H1 (cell line): ENCODE measurements at places on chromosomes 2 and 18. TPM values are rescaled to one million over a fixed set of nuclear protein-coding genes. Genes with fewer than 3 reads are reported as not detected.

- DNase-seq: no peak
Measured at GRCh38 chr2:68434981-68435380, 32.1 kb downstream of the FBXO48 start.

The C2orf66 gene
- not detected in 2 replicates for polyA plus RNA-seq

DNA sequence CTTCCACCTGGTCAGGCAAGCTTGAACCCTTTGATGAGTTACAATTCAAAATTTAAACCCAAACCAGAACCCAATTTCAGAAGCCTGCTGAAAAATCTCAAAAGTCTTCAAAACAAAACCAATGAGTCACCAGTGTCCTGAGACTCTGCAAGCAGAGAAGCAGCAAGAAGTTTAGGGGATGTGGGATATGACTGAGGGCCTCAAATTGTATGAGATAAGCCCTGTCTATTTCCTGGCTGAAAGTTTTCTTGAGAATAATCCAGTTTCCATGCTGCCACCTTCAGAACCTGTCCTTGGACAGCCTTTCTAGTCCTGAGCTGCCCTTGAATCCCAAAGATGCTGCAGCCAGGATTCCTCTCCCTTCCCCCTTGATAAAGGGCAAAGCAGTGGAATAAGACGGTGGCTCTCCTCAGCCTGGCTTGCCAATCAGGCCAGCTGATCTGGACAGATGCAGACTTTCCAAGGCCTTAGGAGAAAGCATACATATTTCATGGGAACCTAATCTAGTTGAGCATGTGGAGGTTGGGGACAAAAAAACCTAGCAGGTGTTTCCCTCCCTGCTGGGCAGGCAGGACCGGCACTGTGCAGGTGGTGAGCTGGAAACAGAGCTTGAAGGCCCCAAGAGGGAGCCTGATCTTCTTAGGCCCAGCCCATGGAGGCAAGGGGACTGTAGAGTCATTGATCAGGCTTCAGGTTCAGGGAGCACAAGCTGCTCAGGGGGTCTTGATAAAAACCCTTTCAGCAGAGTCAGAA, 278.0 kb upstream of the MGAT5 start:
- DNase-seq: no peak

- no peak for DNase-seq
Measured at GRCh38 chr2:111691164-111691875, 192.7 kb downstream of the ANAPC1 start.

GRCh38 chr2:223930103-223930976, 14.8 kb downstream of the WDFY1 start:
- no peak for DNase-seq

GRCh38 chr2:55837073-55837472, 86.5 kb downstream of the EFEMP1 start:
- DNase-seq: peak; percentile 63

GRCh38 chr2:196131949-196132925, 39.1 kb downstream of the STK17B start:
- DNase-seq: no peak

The RALB gene
- 8.9 and 12.0 TPM in 2 replicates for polyA plus RNA-seq

- no peak for DNase-seq
Measured at GRCh38 chr2:101758001-101758400, 60.5 kb downstream of the MAP4K4 start.

GRCh38 chr2:182166841-182167240, 181.2 kb downstream of the PPP1R1C start:
- no peak for DNase-seq

The IL1R2 gene
- polyA plus RNA-seq: 0.06 TPM in 1 of 2 replicates, not detected in the other

- DNase-seq: no peak
Measured at GRCh38 chr2:196275646-196276352, 104.4 kb upstream of the STK17B start.

DNA sequence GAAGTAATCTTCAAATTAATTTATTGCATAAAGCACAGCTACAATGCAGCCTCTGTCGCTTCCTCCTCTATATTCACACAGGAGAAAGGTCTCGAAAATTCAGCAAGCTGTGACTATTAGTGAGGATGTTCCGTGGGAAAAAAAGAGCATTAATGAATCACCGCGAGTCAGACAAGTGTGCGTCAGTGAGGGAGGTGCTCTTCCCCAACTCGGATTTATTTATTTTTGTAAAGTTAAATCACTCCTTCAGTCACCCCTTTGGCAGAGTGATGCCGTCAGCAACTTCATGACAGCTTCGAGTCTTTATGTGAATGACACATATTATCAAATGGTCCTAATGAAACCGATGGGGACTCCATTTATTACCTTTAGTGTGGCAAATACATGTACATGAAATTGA, 648.9 kb upstream of the SALL3 start:
- no peak for DNase-seq

- no peak for DNase-seq
Measured at GRCh38 chr2:72276876-72277275, 129.2 kb upstream of the CYP26B1 start.

The KCNIP3 gene
- polyA plus RNA-seq: 0.33 and 0.53 TPM in 2 replicates

DNA sequence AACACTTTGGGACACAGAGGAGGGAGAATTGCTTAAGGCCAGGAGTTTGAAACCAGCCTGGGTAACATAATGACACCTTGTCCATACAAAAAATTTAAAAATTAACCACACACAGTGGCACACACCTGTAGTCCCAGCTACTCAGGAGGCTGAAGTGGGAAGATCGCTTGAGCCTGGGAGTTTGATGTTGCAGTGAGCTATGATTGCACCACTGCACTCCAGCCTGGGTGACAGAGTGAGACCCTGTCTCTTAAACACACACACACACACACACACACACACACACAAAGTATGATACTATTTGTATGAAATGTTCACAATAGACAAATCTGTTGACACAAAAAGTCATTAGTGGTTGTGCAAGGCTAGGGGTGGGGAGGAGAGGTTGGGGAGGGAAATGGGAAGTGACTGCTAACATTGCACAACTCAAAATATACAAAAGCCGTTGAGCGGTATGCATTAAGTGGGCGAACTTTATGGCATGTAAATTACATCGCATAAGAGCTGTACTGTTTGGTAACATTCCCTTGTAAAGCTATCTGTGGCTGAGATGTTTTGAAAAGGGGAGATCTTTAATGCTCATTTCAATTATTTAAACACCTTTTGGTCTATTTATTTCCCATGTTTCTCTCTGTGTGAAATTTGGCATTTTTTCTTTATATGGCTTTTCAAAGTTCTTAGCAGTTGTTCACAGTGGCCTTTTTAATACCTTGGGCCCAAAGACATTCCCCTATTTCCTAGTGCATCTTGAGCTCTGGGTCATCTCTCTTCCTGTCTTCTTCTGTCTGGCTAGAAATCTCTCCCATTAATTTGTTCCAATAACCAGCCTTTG, 58.9 kb upstream of the ZNF516 start:
- no peak for DNase-seq

GRCh38 chr2:133476286-133476685, 92.0 kb downstream of the NCKAP5 start:
- DNase-seq: no peak

The COLEC11 gene
- polyA plus RNA-seq: 0.58 and 0.80 TPM in 2 replicates

DNA sequence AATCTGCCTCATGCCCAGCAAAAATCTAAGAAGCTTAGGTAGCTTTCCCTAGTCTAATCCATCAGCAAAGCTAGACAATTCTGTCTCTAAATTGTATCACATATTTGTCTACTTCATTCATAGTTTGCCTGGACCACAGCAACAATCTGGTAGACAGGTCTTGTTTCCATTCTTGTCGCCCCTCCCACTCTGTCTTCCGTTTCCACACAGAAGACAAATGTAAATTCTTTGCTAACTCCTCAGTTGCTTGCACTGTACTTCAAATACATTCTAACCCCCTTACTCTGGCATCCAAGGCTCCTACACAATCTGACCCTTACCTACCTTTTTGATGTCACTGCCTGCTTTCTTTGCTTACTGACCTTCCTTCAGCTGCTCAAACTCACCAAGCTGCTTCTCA, 40.1 kb downstream of the THUMPD2 start:
- DNase-seq: no peak

- DNase-seq: no peak
Measured at GRCh38 chr2:168355779-168356476, 100.1 kb upstream of the CERS6 start.

The ERMN gene
- 0.02 and 0.11 TPM in 2 replicates for polyA plus RNA-seq

The CRYGC gene
- polyA plus RNA-seq: not detected in 2 replicates

DNA sequence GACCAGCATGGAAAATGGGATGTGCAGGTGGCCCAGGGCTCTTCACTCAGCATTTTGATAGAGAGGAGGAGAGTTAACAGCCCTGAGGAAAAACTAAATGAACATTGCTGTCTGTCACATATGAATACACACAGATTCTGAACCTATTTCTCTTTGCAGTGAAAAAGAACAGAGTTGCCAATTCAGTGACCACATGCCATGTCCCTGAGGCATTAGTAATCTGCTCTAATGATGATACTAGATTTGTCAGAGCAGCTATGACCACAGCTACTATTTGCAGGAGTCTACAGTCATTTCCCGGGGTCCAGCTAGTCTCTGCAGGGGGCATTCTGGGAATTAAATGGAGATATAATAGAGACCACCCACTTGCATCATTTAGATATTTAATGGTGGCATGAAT, 267.6 kb downstream of the TMX3 start:
- no peak for DNase-seq

The CLEC4F gene
- not detected in 2 replicates for polyA plus RNA-seq

The PPP4R1 gene
- 59.6 and 67.4 TPM in 2 replicates for polyA plus RNA-seq

- DNase-seq: no peak
Measured at GRCh38 chr2:67214585-67215185, 182.4 kb upstream of the ETAA1 start.

The ANKRD53 gene
- polyA plus RNA-seq: 0.53 and 0.70 TPM in 2 replicates

The ATP6V1C2 gene
- polyA plus RNA-seq: 0.29 and 0.36 TPM in 2 replicates

DNA sequence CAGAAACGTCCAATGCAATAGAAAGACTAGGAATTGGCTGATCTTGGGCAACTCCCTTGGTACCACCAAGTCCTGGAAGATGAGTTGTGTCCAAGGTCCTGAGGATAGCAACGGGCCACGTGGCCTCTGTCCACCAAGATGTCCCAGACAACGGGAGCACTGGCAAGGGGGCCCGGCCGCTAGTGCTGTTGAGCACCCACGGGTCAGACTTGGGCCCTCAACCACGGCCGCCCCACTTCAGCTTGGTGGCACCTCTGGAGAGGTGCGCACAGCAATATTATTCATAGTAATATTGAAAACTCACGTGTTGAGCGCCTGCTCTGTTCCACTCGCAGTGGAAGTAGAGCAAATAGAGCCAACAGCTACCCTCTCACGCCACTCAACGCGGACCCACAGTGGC, 19.0 kb downstream of the PASK start:
- no peak for DNase-seq

DNA sequence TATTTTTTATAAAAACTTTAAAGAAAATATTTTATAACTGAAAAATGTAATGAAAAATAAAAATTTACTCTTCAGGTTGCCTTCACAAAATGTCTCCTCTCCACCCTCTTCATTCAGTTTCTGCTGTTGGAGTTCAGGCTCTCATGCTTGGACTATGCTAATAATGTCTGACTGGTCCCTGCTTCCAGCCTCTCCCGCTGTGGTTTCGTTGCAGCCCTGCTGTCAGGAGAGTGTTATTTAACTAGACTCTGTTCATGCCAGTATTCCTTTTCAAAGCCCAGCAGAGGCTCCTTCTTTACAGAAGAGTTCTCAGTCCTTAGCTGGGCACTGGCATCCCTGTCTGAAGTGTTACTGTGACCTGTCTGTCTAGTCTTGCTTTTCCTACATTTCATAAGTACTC, 40.4 kb downstream of the CLIP4 start:
- no peak for DNase-seq

DNA sequence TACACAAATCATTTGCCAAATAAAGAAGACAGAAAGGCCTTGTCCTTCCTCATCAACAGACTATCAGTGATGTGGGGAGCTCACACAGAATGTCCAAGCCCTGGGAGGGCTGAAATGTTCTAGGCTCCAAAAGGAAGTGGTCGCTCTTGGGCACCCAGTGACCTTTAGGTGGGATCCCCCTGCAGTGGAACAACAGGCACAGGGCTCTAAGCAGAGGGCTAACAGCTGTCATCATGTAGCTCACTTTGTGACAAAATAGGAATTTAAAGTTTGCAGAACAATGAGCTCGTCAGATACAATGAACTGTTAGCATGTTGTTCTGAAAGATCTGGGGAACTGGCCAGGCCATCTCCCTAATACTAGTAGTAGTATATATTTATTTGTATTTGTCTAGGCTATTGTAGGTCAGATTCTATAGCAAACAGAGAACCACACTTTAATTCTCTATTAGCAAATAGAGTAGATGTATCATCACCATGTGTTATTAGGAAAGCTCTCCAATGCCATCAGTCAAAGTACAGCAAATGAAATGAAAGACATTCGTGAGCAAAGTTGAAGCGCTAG, 151.5 kb upstream of the MAP3K20 start:
- no peak for DNase-seq

DNA sequence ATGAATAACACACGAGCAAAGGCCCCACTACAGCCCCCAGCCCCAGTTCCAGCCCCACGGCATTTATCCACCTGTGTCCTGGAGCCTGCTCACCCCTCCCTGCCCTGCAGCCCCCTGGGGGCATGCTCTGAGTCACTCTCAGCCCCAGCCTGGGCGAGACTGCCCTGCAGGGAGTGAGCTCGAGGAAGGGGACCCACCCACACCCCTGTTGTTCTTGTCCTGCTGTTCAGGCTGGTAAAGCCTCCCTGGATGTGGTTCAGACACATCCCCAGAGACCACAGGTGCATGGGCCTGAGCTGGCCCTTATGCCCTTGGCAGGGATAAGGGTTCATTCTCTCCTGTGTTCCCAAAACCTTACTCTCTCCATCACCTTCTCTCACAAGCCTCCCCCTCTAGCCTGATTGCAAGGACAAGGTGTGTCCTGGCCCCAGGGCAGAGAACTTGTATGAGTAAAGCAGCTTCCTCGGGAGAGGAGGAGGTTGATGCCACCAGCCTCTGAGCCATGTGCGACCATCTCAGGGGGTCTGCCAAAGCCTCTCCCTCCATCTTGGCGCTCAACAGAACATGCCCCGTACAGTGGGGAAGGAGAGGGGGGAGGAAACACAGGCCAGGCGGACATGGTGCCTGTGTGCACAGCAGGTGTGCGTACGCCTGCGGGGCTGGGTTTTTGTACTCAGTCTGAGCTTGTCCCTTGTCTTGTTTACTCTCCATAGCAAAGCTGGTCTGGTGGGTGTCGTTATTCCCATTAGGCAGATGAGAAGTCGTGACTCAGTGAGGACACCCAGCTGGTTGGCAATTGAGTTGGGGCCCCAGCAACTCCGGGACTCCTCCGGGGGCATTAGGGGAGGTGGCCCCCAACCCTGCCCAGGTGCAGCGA, 64.4 kb downstream of the CIB4 start:
- no peak for DNase-seq

The PIEZO2 gene
- polyA plus RNA-seq: 4.7 and 6.0 TPM in 2 replicates

The TUBA3E gene
- polyA plus RNA-seq: not detected in 2 replicates

GRCh38 chr2:180790891-180791290, 189.5 kb upstream of the UBE2E3 start:
- DNase-seq: no peak
